ENCODE measurements at places on chromosomes 1 and 21. TPM values are rescaled to one million over a fixed set of nuclear protein-coding genes. Genes with fewer than 3 reads are reported as not detected.

GRCh38 chr1:245823408-245824147 lies 668.8 kb downstream of the KIF26B start:
- DNase-seq: no peak

Gene SPATA17
- 12.8 TPM for total RNA-seq

Gene HSPB7
- total RNA-seq: 1.6 TPM

Gene DISC1
- total RNA-seq: 22.1 TPM
